ENCODE measurements at places on chromosomes 13 and 19.
A peak's percentile ranks its signal among the peaks of the same experiment; 100 is the strongest.

DNA sequence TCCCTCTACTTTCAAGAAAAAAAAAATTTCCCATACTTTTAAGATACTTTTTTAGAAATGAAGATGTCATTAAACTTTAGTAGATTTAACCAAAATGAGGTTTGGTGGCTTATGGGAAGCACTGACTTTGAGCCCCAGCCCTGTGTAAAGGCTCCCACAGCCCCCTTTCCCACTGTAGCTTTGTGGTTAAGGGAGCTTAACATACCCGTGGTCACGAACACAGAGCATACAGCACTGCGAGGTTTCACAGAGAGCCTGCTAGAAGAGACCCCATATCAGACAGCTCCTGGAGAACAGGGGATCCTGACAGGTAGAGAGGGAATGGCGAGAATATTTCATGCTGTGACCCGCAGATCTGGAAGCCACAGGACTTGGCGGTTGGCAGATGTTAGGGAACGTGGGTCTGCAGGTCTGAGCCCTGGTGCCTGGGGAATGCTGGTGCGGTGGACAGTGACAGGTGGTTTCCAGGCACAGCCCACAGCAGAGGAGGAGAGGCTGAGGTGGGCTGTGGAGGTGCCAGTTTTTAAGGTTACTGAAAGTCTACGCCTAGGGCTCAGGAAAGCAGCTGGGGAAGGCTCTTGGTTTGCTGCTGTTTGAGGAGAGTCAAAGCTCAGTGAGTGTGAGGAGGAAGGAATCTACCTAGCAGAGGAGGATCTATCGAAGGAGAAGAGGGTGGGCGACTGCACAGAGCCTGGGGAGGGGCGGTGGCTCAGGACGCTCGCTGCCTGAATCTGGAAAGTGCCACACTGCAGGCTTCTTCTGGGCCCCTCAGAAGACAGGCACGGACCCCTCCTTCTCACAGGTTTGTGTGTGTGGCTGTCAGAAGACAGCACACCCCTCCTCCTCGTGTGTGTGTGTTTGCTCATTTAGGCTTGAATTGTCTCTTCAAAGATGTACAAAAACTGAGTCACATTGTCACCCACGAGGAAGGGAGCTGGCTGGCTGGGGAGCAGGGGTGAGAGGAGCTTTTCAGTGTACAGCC lies 49.9 kb downstream of the SLC7A9 start:
- no peak for DNase-seq

DNA sequence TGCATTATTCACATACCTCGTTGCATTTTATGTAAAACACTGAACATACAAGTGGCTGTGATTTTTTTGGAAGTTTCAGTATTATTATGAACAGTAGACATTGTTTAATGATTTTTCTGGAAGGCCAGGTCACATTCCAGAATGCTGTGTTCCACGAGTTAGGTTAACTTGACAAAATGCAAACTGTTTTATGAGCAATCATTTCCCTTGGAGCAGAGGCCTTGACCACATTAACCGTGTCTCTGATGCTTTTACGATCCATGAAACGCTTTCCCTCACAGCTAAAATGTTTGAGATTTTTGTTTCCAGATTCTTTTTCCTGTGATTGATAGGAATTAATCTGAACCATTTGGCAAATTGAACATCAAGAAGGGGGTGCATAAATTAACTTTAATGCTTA lies 57.8 kb downstream of the MBNL2 start:
- DNase-seq, result no peak

DNA sequence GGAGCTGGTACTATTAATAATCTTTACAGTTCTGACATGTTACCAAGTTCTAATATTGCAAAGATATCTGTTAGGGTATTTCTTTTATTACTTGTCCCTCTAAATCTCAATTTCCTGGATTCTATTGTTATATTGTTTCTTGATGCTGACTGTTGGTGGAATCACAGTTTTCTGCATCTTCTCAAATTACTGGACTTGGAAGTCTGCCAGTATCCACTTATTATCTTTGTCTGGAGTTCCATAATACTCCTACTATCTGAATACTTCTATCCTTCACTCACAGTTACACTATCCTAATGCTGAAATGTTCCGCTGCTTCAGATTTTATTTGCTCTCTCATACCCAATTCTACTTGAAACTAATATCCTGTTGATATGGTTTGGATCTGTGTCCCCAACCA lies 1985.7 kb upstream of the PRR20A start:
- no peak for DNase-seq

DNA sequence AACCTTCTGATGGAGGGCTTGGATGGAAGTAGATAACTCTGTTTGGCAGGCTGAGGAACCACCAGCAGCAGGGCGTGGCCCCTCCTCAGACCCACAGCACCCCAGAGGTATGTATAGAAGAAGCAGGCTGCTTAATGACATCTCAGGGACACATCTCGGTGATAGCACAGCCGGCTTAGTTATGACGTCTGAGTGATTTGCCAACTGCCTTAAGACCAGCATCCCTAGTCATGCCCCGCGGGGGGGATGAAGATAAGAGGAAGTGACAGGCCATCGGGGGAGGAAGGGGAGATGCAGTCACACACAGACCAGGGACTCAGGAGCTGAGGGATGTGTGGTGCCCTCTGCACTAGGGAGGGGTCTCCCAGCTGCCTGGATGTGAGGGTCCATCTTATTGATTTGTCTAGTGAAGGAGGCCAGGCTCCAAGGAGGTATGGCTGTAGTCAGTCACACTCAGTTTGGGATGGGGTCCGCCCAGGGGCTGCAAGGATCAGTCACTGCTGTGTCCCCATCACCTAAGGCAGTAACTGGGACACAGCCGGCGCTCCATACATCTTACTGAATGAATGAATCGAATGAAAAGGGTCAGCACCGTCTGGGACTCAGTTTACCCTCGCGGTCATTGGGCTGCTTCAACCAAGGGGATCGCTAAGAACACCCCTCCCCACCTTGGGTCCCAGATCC lies 19.2 kb upstream of the ERCC1 start:
- no peak for DNase-seq

- no peak for DNase-seq
These were observed 219.0 kb upstream of the SOX1 start for GRCh38 chr13:111847964-111848363.

- DNase-seq, result no peak
These were observed 140.4 kb downstream of the PCDH20 start for GRCh38 chr13:61275251-61275650.

GRCh38 chr19:45195764-45196163 lies 17.2 kb downstream of the BLOC1S3 start:
- no peak for DNase-seq

- no peak for DNase-seq
These were observed 15.5 kb downstream of the MCF2L start for GRCh38 chr13:112984501-112984900.

GRCh38 chr19:38210458-38210987 lies 13.5 kb downstream of the DPF1 start:
- DNase-seq, result no peak

GRCh38 chr19:4639531-4640246 lies 373 bp downstream of the TNFAIP8L1 start:
- DNase-seq, result no peak

DNA sequence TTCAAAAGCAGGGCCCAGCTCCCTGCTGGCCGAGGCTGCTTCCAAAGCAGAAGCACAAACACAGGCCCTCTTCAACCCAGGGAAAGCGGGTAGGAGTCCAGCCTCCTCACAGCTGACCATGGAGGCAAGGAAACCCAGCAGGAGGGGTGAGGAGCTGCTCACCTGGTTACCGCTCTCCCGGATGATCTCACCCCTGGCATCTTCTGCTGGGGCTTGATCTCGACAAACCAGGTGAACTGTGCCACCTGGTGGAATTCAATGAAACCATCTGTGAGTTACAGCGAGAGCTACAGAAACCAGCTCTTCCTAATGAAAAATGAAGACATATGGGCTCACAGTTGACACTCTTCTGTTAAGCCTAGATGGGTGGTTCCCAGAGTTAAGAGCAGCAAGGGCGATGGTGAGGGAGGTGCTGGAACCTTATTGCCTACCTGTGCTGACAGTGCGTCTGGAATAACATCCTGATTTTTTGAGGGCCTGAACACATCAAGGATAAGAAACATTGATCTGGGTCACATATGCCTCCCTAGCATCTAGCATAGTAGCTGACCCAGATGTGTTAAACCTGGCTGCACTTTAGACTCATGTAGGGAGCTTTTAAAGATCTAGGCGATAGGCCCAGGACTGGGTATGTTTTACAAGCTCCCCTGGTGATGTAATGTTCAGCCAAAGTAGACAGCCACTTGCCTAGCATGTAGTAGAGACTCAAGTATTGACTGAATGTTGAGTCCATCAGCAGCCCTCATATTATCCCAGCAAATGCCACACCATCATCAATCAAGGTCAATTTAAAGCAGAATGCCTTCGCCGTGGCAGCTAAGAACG lies 6.1 kb downstream of the DHRS12 start:
- DNase-seq, result no peak

- DNase-seq, result no peak
These were observed 112.3 kb downstream of the MIPEP start for GRCh38 chr13:23776698-23777574.

GRCh38 chr19:2289714-2290435 lies 7.9 kb upstream of the PEAK3 start:
- DNase-seq, result no peak

- no peak for DNase-seq
These were observed 93.8 kb upstream of the RAP2A start for GRCh38 chr13:97339988-97340749.

- DNase-seq, result no peak
These were observed 95.0 kb downstream of the KCTD12 start for GRCh38 chr13:76790980-76791819.

DNA sequence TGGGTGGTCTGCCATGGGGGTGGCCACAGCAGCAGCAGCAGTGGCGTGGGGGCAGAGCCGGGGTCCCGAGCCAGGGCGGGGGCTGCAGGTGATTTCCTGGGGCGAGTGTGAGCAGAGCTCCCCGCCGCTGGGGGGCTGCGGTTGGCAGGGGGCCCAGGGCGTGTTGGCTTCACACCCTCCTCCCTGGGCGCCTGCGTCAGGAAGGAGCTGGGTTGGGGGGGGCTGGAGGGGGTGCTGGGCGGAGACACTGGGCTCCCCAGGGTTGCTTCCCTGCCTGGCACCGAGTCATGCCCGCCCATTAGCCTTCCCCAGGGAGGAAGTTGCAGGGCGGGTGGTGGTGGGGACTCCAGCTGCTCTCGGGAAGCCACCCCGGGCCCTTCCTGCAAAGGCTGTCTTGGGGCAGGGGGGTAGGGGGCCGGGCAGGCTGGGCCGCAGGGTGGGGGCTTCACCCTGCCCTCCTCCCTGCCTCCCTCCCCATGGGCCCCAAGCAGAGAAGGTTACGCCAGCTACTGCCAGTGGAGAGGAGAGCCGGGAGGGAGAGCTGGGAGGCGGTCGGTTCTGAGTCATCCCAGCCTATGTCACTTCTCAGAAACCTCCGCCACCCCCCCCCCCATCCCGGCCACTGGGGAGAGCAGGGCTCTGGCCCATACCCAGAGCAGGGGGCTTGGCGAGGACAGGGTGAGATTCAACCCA lies 4.6 kb downstream of the MIDN start:
- DNase-seq, result peak; percentile 80

Data from retinal pigment epithelial cell (primary cell).